ENCODE measurements at places on chromosomes 1 and 21.

DNA sequence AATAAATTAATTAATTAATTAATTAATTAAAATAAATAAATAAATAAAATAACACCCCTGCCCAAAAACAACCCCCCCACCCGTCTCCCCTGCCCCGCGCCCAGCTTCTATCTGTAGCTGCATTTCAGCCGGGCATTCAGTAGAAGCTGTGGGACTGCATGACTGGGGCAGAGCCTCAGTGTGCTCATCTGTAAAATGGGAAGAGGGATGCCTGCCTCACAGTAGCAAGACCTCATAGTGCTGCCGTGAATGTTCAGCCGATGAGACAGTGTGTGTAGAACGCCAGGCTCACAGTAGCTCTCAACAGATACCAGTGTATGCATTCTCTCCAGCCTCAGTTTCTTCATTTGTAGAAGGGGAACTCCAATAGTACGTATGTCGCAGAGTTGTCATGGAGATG is 8.7 kb downstream of the PADI4 start:
- no peak for ATAC-seq

GRCh38 chr1:18899363-18900049 is 2.8 kb downstream of the ALDH4A1 start:
- peak; percentile 19 for ATAC-seq

DNA sequence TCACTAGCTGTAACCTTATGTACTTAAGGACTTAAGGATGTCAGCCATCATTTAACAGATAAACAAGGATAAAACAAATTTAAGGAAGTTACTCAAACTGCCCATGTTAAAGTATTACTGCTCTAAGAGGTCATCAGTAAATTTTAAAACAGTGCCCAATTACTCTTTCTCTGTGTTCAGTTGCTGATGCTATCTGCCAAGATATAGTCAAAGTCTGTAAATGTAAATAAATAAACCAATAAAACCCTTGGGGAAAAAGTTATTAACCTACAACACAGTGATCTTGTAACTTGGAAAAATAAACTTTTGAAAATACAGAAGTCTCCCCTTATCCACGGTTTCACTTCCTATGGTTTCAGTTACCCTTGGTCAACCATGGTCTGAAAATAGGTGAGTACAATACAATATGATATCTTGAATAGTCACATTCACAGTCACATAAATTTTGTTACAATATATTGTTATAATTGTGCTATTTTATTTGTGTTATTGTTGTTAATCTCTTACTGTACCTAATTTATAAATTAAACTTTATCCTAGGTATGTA is 501.8 kb downstream of the LMO4 start:
- ATAC-seq = no peak

DNA sequence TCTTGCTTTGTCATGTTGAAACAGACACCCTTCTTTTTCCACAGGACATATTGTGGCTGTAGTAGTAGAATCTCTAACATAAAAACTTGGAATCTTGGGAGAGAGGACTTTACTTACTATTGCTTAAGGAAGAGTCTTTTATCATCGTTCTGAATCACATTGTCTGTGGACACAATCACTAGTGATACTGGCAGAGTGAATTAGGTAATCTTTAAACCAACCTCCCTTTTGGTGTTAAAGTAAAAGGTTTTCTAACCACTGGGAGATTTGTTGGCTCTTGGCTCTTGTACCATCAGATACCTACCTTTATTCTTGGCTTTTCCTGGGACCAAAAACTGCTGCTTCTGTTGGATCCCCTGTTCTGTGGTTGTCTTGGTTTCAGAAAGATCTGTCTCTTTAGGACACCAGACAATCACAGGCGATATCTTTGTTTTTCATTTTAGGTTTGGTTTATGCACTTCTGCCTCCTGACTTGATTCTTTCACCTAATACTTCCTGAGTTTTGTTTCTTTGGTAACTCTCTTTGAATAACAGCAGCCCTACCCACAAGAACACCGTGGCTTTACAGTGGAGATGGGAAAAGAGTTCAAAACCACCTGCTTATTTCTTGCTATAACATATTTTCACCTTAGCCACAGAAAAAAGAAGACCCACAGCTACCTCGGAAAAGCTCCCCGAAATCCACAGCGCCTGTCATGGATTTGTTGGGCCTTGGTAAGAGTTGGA is 36.6 kb upstream of the ZFP69B start:
- ATAC-seq = no peak

DNA sequence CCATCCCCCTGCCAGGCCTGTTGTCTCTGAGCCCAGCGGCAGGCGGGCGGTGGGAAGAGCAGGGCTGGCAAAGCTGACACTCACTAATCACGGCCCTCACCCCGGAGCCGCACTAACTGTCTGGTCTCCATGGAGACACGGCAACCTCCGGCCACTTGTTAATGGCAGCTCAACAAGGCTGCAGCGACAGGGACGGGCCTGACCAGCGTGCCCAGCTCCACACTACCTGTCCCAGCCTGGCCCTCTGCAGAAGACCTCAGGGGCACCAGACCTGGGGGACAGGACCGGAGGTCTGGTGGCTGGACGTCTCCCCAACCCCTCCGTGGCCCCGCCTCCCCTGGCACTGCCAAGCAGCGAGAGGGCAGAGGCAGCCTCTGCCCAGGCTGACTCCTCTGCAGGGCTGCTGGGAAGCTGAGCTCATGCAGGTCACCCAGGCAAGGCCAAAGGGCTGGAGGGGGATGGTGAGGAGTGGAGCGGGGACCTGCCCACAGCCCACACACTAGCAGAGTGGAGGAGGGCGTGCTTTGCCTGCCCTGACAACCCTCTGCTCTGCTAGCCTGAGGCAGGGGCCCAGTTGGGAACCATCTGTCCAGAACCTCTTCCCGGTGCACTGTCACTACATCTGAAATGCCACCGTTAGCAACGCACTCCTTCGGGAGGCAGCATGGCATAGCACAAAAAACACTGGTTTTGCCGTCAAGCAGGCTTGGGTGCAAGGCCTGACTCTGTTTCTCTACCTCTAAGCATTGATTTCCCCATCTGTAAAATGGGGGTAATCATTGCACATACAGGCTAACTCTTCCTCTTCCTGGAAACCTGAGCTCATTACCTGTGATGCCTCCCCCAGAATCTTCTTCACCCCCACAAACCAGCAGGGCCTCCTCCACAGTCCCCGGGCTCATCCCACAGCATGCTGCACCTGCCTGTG is 29.6 kb upstream of the WASF2 start:
- peak; percentile 0 for ATAC-seq

DNA sequence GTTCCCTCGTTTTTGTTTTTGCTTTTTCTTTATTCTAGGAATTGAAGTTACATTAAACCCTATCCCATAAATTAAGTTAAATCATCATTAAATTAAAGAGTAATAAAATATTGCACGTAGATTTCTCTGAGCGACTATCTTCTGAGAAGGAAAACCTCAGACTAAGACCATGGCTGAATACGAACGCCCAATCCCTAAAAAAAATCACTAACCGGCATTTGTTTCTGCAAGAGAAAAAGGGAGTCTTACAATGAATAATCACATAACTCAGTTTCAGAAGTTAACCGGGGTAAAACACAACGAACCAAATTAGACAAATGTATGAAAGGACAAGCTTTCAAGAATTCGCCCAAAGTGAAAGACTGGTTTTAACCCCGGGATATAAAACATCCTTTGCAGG is 1.3 kb downstream of the PIK3R3 start:
- ATAC-seq = no peak

GRCh38 chr1:243422362-243422761 is 166.5 kb downstream of the SDCCAG8 start:
- ATAC-seq = no peak

- peak; percentile 95 for ATAC-seq
Measured at GRCh38 chr1:107572674-107573211, 392.2 kb downstream of the VAV3 start.

- peak; percentile 68 for ATAC-seq
Measured at GRCh38 chr1:155323729-155324036, 3.0 kb downstream of the RUSC1 start.

- ATAC-seq = no peak
Measured at GRCh38 chr1:111552587-111552986, 49.2 kb upstream of the ADORA3 start.

DNA sequence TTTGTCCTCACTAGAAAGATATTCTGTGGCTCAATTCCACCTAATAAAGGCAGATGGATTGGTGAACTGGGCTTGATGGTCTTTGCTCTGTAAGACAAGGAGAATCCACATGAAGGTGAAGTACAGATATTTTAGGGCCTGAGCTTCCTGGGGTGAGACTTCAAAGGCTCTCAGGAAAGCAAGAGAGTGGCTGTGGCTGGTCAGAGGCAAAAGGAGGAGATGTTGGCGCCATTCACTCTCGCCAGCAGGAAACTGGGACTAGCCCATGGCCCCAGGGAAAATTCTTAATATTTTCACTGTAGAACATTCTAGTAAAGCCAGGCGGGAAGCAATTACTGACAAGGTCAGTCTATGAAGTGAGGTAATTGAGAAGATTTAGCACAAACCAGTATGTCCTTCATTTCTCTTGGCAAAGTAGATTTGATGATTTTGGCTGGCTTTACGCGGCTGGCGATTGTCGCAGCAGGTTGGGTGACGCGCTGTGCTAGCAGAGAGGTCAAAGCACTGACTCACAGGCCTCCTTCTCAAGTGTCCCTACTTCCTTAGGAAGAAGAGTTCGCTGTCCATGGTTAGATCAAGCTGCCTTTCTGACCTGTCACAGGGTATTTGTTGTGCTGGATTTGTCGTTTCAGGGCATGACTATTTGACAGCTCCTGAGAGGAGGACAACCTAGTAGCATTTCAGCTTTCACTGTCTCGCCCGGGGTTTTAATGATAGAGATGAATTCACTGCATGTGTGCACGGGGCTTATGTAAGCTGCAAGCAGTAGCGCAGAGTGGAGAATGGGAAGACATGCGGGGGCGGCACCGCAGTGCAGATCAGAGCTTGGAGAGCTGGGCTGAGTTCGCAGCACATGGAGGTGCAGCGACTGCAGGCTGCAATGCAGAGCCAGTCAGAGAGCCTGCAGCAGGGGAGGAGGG is 32.7 kb downstream of the XCL1 start:
- ATAC-seq = peak; percentile 63

DNA sequence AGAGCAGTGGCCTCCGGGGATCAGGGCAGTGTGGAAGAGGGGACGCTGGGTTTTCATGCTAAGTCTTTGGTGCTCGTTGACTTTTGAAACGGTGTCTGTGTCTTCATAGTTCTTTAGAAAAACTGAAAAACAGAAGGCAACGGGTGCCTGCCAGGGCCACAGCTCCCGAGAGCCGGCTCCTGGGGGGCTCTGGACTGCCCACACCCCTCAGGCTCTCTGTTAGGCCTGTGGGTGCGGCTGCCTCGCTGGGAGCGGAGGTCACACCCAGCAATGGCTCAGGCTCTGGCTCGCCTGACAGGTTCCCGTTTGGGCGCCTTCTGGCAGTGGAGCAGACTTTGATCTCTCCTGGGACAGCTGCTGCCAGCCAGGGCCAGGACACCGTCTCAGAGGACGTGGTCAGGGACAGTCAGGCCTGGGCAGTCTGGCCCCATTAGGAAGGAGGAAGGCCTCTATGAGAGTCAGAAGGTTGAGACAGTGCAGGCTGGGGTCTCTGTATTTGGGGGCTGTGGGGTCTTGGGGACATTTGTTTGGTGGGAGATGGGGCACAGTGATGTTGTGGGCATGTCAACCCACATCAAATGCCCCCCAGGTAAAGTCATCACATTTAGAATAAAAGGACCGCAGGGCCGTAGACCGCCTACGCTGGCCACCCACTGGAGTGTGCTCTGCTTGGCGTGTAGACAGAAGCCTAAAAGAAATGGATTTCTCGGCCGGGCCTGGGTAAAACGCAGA is 5.6 kb downstream of the ARHGEF16 start:
- peak; percentile 75 for ATAC-seq

DNA sequence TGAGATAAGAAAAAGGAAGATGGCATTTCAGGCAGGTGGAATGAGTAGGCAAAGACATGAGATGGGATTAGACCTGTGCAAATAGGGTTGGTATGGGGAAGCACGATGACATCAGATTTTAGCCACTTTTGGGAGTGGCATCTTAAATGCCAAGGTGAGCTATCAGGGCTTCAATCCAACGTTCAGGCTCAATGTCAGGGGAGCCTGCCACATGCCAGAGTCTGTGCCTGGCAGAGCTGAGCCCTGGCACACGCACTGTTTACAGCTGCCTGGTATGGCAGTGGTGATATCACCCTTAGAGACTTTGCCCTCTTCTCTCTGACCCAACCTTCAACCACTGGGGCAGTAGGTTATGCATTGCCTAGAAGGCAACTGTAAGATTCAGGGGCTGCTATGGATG is 1.1 kb upstream of the GUCA2B start:
- peak; percentile 75 for ATAC-seq

DNA sequence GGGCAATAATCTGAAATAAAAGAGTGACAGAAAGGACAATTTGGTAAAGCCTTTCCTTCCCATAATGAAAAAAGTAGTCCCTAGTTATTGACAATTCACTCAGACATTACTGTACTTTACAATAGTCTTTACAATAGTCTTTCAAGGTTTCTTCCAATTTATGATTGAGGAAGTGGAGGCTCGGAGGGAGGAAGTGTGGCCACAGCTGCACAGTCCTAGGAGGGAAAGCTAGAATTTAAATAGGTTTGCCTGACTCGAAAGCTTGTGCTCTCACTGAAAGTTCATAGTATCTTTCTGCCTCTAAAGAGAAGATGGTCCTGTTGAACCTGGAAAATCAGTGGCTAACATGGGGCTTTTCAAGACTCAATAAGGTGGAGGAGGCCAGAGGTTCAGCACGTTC is 203.2 kb downstream of the SDCCAG8 start:
- ATAC-seq = no peak

GRCh38 chr1:59707178-59707791 is 107.5 kb upstream of the HOOK1 start:
- peak; percentile 63 for ATAC-seq

GRCh38 chr1:244583358-244583982 is 69.5 kb upstream of the DESI2 start:
- no peak for ATAC-seq

GRCh38 chr1:37181425-37181824 is 147.1 kb upstream of the GRIK3 start:
- ATAC-seq = no peak

- peak; percentile 54 for ATAC-seq
Measured at GRCh38 chr1:230354005-230354404, 72.1 kb downstream of the PGBD5 start.

- peak; percentile 77 for ATAC-seq
Measured at GRCh38 chr1:178060789-178061556, 32.9 kb upstream of the RASAL2 start.

GRCh38 chr1:47002211-47002610 is 21.3 kb upstream of the CYP4X1 start:
- ATAC-seq = no peak

DNA sequence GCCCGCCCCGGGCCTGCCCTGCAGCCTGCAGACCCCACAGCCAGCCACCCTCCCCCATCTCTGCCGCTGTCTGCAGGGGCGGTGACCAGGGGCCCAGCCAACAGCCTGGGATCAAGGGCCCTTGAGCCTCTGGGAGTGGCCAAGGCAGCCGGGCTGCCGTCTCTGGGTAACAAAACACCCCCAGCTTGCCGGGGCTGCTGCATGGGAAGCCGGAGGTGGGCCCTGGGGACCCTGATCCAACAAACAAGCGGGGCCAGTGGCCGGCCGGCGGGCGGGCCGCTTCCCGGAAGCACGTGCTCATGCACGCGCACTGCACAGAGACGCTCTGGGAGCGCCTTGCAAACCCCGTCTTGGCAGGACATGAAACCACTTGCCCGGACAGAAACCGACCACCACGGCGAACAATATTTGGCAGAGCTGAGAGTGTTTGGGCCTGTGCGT is 13.2 kb downstream of the MEGF6 start:
- ATAC-seq = no peak

- ATAC-seq = no peak
Measured at GRCh38 chr1:60620087-60620486, 462.3 kb upstream of the NFIA start.

Data from esophagus mucosa (tissue), 1 donor.